ENCODE measurements at places on chromosomes 1 and 21. TPM values are rescaled to one million over a fixed set of nuclear protein-coding genes. Genes with fewer than 3 reads are reported as not detected.

KIRREL1 gene
- 189 TPM for polyA plus RNA-seq

ZBTB8A gene
- polyA plus RNA-seq: 19.2 TPM

OR2AK2 gene
- not detected for polyA plus RNA-seq

LYPD8 gene
- polyA plus RNA-seq: 0.04 TPM

GREM2 gene
- 0.73 TPM for polyA plus RNA-seq

DNA sequence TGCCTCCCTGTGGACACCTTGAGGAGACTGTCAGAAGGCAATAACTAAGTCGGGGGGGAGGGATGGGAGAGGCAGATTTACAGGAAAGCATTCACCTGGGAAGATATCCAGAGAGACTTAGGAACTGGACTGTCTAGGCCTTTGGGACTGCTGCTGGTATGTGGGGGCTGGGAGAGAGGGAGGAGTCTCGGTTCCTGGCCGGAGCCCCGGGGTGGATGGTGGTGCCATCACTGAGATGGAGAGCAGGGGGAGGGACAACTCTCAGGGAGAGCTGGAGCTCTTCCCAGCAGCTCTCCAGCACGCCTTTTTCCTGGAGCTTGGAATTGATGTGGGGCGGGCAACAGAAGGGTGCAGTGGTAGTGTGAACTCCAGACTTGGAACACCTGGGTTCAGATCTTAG is 22.1 kb downstream of the PTPRF start:
- no peak for DNase-seq

- DNase-seq: no peak
Observed at GRCh38 chr21:25934771-25935224, 200.0 kb downstream of the GABPA start.

GRCh38 chr1:229950020-229950419 is 117.0 kb upstream of the GALNT2 start:
- no peak for DNase-seq

DNA sequence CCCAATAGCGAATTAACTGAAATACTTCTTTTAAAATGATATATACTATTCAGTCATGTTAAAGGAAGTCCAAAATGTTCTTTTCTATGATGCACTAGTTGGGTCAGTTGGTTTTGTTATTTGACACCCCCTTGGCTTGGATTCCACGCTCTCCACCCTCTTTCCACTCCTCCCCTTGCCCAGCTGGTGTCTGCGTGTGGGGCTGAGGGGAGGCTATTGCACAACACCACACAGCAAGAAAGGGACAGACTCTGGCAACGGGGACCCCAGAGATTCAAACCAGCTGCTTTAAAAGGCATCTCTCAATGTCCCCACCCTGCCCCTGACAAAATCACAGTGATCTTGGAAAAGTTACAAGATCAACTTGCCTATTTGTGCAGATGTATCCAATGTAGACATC is 394.3 kb downstream of the TGFB2 start:
- DNase-seq: no peak

DNA sequence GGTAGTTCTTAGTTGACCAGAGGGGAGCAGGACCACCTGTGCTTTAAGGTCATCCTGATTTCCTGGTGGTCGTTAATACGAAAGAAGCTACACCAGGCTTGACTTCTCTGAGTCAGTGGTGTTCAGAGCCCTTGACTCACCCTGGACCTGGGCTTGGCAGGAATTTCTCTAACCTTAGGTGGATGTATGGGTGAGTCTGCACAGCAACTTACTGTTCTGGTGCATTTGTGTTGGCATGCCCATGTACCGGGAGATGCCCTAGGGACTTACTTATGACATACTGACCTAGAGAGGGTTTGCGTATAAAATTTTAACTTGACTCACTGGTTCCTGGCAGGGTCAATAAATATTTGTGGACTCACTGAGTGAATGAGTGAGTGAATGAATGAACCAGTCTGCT is 304.6 kb downstream of the DISC1 start:
- DNase-seq: no peak

- no peak for DNase-seq
Observed at GRCh38 chr1:16249596-16250241, 12.7 kb upstream of the CPLANE2 start.

GRCh38 chr21:32538147-32538792 is 47.1 kb downstream of the TCP10L start:
- no peak for DNase-seq

DNA sequence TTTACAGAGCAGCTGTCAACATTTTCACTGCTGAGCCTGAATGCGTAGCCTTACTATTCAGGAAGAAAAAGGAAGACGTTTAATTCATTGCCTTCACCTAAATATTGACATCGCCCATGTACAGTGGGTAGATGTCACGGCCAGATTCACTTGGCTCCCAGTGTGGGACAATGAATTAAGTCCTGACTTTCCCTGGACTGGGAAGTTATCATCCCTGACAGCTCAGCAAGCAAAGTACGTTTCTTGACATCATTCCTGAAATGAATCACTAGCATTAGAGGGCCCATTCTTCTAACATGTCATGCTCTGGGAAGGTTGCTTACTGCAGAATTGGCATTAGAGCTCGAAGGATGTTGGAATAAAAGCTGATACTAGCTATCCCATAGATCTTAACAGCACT is 37.8 kb downstream of the LRRC53 start:
- DNase-seq: no peak

DNA sequence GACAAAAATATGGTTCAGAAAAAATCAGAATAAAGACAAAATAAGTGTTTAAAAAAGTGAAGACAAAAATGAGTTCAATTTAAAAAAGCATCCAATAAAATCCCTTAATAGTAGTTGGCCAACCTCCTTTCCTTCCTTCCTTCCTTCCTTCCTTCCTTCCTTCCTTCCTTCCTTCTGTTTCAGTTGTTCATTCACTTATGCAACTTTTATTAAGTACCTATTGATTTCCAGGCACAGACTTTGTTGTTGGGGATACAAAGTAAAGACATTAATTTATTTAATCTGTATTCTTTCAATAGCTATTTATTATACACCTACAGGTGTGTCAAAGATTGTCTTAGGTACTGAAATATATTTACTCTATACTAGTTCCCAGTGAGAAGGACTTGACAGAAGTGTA is 2.4 kb upstream of the LIPI start:
- DNase-seq: no peak
